Adrenal gland (tissue), 19 donors: ENCODE measurements at places on chromosomes 7 and 10. TPM values are rescaled to one million over a fixed set of nuclear protein-coding genes. Genes with fewer than 3 reads are reported as not detected.
A peak's percentile ranks its signal among the peaks of the same experiment; 100 is the strongest.

DNA sequence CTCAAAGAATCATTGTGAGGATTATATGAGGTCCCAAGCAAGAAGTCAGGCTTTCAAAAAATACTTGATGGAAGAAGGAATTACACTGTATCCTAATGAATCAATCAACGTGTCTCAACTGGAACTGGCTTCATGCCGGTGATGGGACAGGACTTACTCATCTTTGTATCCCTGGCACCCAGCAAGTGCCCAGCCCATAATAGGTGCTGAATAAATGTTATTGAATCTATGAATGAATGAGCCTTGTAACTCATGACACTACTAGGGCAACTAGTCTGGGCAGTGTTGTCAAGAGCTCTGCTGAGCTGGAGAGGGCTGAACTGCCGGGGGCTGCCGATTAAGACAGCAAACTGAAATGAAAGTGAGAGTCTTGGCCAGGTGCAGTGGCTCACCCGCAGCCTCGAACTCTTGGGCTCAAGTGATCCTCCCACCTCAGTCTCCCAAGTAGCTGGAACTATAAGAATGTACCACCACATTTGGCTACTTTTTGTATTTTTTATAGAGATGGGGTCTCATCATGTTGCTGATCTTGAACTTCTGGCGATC lies 87.2 kb upstream of the KIF5B start:
- DNase-seq: no peak

DNA sequence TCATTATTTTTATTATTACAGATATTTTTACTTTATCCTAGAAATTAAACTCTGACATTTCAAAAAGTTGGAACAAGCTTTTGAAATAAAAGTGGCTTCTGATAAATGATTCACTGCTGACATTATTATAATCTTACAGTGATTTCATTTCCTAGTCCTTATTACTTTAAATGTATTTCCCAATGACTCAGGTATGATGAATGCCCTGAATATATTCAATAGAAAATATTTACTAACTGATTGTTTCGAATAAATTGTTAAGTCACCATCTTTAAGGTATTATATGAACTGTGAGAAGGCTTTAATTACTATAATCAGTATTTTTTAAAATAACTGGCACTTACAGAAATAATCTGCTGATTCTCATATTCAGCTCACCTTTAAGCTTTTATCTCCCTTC lies 21.6 kb downstream of the DKK1 start:
- DNase-seq: no peak

- peak; percentile 94 for DNase-seq
Observed at GRCh38 chr7:101165075-101165957, at the start of gene VGF. VGF (minus strand) TSS chr7:101165569; CDS start chr7:101164843, 726 bp downstream.

GRCh38 chr7:572416-573268 lies 53.0 kb upstream of the PDGFA start:
- no peak for DNase-seq

- no peak for DNase-seq
Observed at GRCh38 chr10:11869219-11869618, 46.1 kb downstream of the PROSER2 start.

- DNase-seq: no peak
Observed at GRCh38 chr7:4048336-4048735, 633.8 kb upstream of the FOXK1 start.

DNA sequence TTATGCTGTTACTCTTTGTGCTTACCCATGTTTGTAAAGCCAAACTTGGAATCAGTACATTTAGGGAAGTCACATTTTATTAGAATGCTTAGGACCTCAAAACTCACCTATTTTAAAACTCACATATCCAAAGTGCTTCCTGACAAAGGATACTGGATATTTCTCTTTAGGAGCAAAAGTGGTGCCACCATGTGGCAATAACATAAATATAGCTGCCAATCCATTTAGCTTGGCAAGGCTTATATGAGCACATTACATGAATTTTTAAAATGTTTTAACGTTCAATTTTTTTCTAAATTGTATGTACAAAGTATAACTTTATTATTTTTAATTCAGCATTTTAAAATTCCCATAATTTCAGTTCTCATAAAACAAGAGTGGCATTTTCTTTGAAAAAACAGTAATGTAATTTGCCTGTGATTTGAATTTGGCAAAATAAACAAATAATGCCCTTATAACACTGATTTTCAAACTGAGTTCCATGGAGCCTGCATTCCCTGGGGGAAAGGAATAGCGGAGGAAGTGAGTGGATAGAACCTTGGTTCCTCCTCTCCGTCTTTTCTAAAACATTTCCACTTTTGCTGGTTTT lies 75.4 kb downstream of the HDAC9 start:
- DNase-seq: no peak

DNA sequence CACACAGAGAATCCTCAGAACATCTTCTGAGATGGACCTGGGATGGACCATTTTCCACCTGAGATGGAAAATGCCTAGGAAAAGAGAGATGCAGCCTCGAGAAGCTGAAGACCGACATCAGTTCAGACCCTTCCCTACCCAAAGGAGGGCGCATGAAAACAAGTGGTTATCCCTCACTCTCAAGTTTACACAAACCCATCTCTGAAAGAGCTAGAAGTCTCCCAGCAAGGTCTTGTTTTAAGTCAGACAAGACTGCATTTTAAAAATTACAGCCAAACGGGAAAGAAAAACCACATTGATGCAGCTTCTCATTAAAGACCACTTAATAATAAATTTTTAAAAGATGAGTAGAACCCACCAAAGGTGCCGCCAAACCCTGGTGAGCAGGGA lies 1.3 kb downstream of the RAPGEF5 start:
- DNase-seq: no peak

DNA sequence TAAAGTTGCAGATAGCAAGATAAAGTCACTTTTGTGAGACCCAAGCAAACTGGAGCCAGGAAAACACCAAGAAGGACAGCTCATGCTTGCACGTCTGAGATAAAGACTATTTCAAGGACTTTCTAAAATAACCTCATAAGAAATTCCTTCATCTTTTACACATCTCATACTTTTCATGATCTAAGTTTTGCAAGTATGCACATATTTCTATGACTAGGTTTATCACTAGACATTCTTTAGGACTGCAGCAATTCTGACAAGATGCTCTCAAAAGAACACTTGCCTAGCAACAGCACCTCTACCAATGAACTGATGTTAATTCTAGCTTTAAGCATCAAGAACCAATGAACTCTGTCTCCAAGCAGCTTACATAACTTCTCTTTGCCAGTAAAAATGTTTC lies 457.6 kb downstream of the SEMA3D start:
- no peak for DNase-seq

DNA sequence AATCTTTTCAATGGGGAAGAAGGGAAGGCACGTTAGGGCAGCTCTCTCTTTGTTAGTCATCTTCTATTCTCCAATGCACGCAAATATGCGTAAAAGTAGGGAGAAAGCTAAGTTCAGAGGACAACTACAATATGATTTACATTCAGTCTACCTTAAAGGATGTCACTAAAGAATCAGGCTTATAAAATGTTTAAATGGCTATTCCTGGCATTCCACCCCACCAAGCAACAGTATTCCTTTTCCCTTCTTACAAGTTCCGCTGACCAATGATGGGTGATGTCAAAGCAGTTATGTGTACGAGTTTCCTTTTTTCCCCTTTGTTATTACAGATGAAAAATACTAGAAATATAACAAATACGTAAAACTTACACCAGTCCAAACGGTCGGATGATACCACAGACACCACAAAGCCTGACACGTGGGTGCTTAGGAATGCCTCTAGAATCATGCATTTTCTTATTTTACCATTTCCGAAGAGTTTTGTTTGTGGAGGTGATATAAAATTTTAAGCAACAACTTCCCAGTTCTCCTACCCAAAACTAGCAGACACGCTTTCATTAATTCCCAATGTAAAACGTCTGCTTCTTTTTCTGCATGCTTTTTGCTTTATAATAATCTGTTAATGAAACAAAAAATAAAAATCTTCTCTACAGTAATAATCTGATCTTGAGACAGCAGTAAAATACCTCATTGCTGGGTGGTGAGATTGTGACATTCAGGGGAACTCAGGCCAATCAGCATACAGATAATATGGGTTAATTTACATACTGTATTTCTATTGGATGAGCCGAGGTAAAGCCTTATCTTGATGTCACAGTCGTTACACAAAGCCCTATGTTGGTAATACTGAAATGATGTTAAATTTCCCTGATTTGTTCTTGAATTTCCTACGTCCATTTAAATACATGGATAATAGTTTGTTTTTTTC lies 708 bp upstream of the GPR85 start:
- no peak for DNase-seq

DNA sequence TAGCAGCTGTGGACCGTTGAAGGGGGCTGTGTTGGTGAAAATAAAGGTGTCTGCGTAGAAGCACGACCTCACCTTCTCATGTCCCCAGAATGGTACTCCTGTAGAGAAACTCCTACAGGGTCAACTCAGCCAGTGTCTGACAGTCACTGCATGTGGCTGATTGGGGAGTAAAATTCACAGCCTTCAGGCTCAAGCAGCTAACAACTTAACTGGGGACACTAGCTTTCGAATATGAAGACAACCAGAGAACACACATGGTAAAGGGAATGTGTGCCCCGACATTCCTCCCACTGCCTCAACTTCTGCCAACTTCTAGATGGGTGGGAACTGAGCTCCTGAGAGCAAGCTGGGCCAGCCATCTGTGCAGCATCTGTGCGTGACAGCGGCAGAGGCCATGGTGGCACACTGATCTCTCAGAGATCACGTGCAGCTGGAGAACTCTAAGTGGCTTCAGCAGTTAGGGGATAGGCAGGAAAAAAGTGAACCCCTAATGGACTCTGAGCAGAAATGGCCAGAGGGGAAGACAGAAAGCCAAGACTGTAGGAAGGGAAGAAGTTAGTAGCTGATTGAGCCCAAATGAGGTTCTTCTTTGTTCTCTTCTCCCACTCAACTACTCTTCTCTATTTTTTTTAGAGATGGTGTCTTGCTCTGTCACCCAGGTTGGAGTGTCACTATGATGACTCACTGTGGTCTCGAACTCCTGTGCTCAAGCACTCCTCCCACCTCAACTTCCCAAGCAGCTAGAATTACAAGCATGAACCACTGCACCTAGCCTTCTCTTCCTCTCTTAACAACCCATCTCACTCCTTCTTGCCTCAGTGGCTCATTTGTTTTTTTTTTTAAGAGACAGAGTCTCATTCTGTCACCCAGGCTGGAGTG lies 280.8 kb downstream of the ZEB1 start:
- no peak for DNase-seq

GRCh38 chr10:129101232-129101980 lies 365.6 kb upstream of the MGMT start:
- DNase-seq: no peak

DNA sequence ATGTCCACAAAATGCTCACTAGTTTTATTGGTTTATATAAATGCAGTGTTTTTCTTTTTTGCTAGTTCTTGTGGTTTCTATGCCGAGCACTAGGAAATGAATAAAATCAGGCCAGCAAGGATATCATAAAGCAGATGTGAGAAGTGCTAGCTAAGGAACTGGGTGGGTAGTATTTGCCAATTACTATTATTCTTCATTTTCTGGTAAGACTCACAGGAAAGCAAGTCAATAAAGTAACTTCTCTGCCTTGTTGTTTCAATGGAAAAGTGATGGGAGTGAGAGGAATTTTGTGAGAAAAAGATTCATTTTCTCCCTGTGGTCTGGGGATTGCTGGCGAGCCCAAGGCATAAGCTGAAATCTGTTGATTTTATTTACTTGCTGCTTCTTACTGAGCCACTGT lies 50.5 kb upstream of the TRIL start:
- DNase-seq: no peak

- peak; percentile 50 for DNase-seq
Observed at GRCh38 chr7:12067156-12067831, 143.8 kb upstream of the TMEM106B start.

GRCh38 chr7:41925946-41926345 lies 223.1 kb upstream of the INHBA start:
- no peak for DNase-seq

DNA sequence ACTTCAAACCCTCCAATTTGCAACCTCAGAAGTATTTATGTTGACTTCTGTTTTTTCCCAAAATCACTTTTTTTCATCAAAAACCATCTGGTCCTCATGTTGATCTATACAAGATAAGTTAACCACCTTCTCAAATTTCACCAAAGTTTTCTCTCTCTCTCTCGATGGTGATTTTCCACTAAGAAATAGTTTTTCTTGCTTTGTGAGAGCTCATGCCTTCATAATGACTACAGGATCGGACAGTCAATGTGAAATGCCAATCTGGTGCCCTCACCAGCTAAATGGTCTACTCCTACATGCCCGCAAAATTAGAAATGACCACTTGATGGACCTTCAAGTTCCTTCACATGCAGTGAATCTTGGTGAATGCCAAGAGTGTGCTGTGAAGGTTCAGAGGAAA lies 40.4 kb downstream of the CNNM1 start:
- DNase-seq: no peak

DNA sequence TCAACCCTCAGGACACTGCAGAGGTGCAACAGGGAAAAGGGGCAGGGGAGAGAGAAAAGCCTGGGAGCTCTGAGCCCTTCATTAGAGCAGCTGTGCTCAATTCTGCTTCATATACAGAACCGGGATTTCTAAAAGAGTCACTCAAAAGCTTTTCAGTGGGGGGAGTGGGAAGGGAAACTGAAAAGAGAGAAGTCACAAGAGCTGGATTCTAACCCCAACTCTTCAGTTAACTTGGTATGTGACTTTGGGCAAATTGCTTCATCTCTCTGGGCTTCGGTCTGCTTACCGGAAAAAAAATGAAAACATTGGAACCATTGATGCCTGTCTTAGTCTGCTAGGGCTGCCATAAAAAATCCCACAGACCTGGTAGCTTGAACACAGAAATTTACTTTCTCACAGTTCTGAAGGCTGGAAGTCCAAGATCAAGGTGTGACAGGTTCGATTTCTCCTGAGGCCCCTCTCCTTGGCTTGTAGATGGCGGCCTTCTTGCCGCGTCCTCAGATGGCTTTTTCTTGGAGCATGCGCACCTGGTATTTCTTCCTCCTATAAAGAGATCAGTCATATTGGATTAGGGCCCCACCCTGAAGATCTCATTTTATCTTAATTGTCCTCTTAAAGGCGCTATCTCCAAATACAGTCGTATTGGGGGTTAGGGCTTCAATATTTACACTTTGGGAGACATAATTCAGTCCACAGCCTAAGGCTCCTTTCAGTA lies 118.3 kb upstream of the KMT2E start:
- DNase-seq: no peak

Gene CALML3
- total RNA-seq: not detected

Gene UCN3
- total RNA-seq: not detected

Gene RET
- 38.9 TPM for total RNA-seq

Gene OPN4
- not detected for total RNA-seq
